ENCODE measurements at places on chromosomes 1 and 21.

DNA sequence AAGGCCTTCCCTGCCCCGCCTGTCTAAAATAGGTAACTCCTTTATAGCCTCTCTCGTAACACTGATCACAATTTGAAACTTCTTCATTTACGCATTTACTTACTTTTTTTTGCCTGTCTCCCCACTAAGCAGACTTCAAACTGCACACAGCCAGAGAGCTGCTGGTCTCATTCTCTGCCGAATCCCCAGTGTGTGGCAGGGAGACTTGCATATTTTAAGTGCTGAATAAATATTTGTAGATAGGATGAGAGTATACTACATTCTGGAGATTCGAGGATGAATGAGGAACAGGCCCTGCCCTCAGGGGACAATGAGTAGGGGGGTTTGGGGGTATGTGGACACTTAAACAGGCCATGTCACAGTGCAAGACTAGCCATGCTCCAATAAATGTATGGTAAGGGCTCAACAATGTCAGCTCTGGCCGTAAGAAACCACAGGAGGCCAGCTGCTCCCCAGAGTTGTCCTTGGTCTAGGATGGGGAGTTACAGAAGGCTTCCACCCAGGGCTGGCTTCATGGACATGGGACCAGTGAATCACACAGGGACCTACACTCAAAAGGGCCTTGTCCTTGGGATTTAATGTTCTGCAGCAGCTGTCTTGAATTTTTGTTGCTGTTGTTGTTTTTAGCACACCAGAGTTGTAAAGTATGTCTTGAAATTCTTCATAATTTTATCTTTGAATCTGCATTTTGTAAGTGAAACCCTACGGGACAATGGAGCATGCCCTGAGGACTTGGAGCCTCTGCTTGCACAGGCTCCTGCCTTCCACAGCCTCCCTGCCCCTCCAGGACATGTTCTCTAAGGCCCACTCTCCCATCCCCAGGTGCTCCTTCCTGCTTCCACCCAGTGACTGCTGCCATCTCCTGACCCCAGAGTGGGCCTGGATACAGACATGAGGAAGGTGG is 8.5 kb downstream of the DIO1 start:
- DNase-seq = no peak

DNA sequence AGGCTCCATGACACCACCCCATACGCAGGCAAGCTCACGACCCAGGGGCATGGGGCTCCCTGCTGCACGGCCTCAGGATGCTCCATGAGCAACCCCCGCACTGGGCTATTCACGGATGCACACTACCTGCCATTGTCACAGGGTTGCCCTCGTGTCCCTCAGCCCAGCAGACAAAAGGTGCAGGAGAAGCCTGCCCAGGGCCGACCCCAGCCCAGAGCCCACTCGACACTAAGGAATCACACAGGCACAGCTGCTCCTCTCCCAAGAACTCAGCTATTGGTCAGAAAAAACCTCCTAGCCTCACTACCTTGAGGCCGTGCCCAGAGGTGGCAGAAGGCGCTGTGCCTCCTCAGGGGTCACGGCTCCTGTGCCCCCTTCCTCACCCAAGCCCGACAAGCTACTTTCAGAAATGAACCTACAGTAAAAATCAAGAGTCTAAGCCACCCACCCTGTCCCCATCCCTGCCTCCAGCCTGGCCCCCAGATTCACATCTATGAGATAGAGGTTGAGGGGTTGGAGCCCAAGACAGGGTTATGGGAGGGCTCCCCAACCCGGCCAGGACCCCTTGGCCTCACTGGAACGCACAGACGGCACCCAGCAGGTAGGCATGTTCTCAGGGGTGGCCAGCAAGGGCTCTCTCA is 6.4 kb upstream of the SPATC1L start:
- no peak for DNase-seq

DNA sequence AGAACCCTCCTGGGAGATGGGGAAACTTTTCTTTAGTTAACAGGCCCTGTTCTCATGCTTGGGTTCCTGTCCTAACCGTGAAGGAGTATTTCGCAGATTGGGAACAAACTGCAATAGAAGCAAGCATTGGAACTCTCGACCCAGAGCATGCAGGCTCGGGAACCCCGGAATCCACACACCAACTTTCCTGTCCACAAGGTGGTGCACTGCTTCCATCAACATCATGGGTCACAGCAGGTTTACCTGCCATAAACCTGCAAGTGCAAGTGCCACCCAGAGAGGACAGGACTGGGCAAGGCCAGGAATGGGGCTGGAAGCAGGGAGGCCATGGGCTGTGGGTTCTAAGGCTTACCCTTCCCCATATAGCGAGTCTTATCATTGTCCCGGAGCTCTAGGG is 6.9 kb downstream of the ENO1 start:
- no peak for DNase-seq

DNA sequence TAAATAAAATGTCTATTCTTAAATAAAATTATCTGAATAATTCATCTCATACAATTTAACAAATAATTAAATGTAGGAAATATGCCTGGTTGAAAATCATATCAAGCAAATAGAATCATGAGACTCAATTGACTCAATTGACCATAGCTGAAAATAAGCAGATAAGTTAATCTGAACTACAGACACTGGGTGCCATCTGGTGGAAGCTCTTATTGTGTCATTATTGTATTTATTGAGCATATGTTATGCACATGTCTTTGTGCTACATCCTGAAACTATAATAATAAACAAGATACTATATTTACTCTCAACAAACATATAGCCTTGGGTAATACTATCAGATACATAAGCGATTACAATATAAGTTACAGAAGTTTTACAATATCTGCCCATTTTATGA is 41.0 kb downstream of the BRINP3 start:
- no peak for DNase-seq

DNA sequence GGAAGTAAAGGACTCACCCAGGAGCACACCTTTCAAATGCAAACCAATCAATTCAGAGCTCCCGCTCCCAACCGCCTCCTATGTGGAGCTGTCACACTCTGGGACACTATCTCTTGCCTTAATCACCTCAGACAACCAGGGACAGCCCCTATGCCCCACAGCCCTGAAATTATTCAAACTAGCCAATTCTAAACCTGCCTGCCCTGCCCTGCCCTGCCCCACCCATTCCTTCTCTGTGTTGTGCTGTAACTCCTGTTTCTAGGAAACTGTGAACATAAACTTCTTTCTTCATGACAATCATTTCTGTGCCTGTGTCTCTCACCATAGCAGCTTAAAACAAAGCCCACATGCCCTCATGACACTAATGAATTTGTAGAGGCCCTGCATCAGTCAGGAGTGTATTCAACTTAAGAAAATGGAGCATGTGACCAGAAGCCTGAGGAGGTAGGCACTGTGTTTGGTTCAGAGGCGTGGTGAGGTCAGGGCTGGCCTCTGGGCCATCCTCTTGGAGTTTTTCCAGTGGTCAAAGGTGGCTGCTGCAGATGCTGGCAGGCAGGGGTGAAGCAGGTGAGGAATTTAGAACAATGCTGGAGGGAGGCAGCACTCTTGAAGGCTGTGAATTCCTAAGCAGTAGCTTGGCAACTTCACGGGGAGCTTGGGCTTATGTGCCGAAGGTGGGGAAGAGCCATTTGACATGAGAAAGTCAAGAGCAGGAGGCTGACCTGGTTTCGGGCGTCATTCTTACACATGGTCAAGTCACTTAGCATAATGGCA is 74.5 kb downstream of the RHOU start:
- peak; percentile 30 for DNase-seq

DNA sequence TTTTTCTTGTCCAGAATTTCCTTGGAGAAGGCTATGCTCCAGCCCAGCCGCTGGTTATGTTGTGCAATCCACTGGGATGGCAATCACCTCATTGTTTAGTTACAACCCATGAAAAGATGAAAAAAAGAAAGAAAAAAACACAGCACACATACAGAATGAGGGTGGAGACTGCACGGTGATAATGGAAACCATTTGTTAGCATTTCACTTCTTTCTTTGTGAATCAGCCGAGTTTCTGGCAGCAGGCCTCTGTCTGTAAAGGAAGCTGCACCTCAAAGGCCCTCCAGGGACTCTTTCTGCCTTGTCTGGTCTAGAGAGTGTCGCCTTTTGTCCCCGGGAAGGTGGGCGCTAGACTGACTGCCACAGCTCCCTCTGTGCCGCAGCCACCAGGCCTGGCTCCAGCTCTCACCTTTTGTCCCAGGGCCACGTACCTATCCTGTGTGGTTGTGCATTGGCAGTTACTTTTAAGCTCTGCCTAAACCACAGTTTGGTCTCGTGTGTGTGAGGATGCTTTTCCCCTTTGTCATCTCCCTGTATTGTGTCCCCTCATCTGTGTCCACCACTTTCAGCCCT is 35.6 kb downstream of the NGF start:
- DNase-seq = no peak

DNA sequence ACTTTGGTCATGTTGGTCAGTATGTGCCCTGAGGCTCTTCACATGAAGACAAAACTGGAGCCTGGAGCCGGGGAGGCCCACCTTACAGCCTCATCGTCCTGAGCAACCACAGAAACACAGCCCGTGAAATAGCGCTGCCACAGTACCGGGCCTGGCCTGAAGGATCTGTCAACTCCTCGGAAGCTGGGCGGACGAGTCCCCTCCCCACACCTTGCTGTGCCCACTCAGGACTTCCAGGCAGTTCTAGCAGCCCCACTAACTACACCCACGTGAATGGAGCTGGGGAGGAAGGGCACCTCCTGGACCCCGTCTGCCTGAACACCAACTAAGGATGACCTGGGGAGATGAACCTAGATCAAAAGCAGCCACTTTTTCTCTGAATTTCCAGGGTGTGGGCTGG is 24.7 kb downstream of the SDE2 start:
- no peak for DNase-seq

GRCh38 chr1:152034654-152035538 is 1.9 kb downstream of the S100A11 start:
- no peak for DNase-seq

DNA sequence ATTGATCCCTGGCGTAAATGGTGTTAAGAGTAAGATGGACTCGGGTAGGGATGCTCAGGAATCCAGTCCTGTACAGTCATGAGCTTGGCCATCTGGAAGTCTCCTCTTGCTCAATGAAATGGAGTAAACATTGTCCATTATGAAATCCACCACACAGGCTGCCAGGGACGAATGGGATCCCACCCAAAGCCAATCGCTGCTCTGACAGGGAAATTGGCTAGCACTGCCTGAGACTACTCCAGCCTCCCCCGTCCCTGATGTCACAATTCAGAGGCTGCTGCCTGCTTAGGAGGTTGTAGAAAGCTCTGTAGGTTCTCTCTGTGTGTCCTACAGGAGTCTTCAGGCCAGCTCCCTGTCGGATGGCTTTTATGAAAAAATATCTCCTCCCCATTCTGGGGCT is at the start of gene HSD11B1:
Gene HSD11B1, plus strand, starts transcription at position 263 of the 400 bp plus-strand sequence. Its CDS starts 97 bp downstream, at position 360.
- no peak for DNase-seq

All from retinal pigment epithelial cell (primary cell).